ENCODE measurements at places on chromosomes 12 and 14.

DNA sequence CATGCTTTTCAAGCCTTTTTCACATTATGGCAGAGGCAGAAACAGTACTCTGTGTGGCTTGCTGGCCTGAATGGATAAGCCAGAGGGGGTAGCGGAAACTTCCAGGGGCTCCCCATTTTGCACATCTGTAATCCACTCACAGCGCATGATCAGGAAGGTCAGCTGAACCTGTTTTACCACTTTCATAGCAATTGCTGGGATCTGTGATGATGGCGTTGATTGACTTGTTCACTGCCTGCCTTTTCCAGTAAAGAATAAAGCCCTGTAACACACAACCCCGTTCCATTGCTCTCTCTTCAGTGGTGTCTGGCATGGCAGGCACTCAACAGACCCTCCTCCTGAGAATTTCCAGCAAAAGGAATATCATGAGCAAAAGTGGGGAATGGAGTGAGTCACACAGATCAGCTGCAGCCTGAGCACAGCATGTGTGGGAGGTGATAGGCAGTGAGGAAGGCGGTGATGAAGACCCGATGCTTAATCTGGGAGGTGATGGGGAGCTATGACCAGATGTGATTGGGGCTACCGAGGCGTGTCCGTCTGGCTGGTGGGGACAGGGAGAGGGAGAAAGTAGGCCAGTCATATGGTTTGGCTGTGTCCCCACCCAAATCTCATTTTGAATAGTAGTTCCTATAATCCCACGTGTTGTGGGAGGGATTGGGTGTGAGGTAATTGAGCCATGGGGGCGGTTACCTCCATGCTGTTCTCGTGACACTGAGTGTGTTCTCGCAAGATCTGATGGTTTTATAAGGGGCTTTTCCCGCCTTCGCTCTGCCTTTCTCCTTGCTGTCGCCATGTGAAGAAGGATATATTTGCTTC, 44.7 kb upstream of the CHST11 start:
- no peak for DNase-seq

DNA sequence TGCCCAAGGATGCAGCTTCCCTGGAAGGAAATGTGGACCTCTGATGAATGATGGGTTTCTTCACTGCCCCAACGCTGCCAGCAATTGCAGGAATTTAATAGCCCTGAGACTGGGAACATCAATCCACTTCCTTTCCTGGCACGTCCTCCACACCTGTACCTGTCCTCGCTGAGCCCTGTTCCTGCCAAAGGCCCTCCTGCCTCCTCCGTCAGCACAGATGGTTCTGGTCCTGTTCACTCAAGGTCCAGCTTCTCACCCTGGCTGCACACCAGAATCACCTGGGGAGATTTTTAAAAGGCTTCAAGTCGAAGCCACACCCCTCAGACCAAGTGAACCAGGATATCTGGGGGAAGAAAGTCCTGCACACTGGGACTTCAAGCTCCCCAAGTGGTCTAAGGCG, 38.4 kb upstream of the TMEM132C start:
- DNase-seq: no peak

- DNase-seq: no peak
Observed at GRCh38 chr14:77059276-77059915, 30.9 kb upstream of the IRF2BPL start.

- no peak for DNase-seq
Observed at GRCh38 chr12:57099766-57100165, 10.9 kb downstream of the NAB2 start.

GRCh38 chr12:94207849-94208621, 59.7 kb downstream of the PLXNC1 start:
- no peak for DNase-seq

DNA sequence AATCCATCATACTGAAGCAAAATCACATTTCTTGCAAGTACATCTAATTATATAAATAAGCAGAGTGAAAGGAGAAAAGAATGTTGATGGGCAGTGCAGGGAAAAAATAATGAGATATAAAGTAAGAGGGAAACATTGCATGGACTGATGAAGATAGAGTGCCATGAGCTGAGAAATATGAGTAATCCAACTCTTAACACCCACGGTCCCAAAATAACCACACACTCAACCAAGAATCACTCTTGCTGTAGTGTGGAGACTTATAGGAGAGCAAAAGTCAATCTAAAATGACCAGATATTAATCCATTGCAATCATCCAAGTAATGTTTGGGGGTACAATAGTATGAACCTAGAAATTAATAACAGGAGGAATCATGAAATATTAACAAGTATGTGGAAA, 40.2 kb downstream of the MYF5 start:
- DNase-seq: no peak

DNA sequence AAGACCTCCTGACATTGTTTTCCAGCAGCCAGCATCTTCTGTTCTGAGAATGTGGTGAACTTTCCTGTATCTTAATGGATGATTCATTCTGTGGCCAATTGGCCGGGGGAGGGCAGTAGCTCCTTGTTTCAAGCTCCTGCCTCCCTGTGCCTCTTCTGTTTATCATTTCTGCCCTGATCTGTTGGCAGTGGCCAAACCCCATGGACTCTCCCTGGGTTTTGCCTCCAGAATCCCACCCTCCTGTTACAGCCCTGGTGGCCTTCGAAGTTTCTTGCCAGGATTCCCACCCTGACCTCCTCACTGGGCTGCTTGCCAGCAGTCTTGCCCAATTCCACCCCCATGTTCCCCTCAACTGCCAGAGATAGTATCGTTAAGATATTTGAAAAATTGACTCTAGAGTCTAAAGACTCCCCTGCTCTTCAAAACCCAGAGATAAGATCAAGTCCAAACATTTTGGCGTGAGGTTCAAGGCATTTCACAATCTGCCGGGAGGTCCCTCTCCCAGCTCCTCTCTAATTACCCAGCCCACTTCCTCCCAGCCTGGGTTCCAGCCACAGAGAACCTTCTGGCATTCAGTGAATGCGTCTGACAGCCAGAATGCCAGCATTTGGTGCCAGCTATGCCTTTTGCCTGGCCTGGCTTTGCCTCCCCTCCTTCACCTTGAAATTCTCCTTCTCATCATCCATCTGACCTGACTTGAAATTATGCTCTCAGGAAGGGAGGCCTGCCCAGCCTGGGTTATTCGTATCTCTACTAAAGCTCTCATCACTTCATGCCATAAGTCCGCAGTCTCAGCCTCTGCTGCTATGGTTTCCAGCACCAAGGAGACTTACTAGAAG, 37.7 kb upstream of the TXNRD1 start:
- DNase-seq: no peak

- no peak for DNase-seq
Observed at GRCh38 chr14:103735022-103735421, 19.4 kb downstream of the ZFYVE21 start.

DNA sequence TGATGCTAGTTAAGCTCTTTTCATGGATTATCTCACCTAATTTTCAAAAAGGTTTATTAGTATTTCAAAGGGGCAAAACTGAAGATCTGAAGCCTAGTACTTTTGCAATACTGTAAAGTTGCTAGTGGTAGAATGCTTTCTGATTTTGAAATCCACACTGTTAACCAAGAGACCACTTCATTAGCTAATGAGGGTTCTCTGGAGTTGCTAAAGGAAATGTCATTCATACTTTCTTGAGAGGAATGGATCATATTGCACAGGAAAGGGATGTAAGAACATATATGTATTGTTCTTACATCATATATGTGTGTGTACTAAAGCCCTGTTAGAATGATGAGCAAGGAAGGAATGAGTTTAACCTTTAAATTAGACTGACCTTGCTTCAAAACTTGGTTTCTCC, 39.0 kb upstream of the LDHB start:
- no peak for DNase-seq

DNA sequence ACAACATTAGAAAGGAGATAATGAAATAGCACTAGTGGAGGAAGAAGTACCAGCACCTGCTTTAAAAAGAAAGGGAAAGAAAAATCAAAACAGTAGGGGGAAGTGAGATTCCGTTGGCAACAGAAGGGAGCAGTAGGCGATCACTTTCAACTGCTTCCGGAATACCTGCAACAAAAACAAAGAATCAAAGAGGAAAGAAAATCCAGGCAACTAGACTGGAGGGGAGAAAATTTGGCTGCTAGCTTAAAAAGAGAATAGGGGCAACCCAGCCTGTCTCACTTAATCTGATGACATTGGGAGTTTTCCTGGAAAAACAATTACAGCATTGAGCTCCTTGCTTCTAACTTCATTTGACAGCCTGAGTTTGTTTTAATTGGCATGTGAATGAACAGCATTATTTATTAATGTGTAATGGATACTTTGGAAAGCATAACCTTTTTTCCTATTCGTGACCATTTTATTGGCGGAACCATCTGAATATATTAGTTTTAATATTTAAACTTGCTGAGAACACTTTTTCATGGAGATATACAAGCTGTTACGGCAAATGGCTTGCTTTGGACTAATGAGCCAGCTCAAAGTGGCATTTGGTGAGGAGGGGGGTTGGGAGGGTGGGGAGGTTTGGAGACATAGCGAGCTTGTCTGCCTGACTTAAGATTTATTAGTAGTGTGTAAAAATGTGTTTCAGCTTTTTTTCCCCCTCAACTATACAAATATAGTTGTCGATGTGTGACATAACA, 2.5 kb upstream of the DACT1 start:
- DNase-seq: no peak

Measured in stimulated activated CD8-positive, alpha-beta memory T cell treated with anti-CD3 and anti-CD28 coated beads, Interleukin-7, amount 100 ng/mL, for 1 hour (primary cell).